ENCODE measurements at places on chromosomes 6 and 20. TPM values are rescaled to one million over a fixed set of nuclear protein-coding genes. Genes with fewer than 3 reads are reported as not detected.

Gene PNPLA1
- 0.20 TPM for total RNA-seq

Gene MAS1
- not detected for total RNA-seq

Gene FKBP1C
- total RNA-seq, result not detected

Gene GJA10
- not detected for total RNA-seq

Gene HLA-DRA
- 57.5 TPM for total RNA-seq

Gene PDE10A
- total RNA-seq, result 3.6 TPM

Gene MEI4
- 0.51 TPM for total RNA-seq

GRCh38 chr20:4135385-4136077 lies 120.2 kb upstream of the RNF24 start:
- no peaks in the 10 kb centered on the region for H3K36me3 ChIP-seq
- no peak overlapping the region for H3K27ac ChIP-seq
- no peaks in the 10 kb centered on the region for H3K27me3 ChIP-seq
- no peaks in the 10 kb centered on the region for H3K4me1 ChIP-seq

DNA sequence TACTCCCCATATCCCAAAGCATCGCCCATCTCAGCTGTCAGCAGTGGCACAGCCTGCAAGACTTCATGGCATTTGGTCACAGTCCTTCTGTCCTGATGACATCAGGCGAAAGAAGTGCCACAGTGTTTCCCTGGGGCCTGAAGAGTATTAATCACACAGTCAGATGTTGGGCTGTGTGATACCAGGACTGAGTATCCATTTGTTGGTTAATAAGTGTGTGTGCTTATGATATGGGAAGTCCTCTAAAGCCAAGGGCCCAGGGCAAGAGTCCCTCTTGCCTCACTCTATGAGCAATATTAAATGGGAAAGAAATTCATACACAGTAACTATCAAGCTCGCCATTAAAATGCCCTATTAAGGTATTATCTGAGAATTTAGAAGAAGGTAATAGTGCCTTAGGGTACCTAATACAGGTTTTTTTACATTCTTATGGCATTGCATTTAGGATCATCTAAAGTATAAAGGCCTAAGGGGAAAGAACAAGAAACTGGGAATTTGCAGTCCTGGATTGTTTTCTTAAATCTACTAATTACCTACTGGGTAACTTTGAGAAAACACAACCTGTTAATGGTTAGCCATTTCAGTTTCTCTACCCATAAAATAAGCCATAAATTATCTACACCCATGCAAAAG lies 204.1 kb upstream of the PREP start:
- no peaks in the 10 kb centered on the region for H3K27me3 ChIP-seq
- no peaks in the 10 kb centered on the region for H3K4me1 ChIP-seq
- DNase-seq, result no peak
- H3K36me3 ChIP-seq, result no peaks in the 10 kb centered on the region

DNA sequence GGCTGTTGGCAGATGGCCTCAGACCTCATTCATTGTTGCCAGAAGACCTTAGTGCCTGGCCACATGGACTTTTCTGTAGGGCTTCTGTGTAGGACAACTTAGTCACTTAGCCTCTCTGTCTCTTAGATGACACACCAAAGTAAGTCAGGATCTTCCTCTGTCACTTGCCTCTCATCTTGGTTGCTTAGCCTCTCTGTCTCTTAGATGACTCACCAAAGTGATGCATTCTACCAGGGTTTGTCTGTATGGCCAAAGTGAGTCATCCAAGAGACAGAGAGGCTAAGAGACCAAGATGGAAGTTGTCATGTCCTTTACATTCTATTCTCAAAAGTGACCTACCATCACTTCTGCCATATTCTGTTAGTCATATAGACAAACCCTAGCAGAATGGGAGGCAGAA lies 255.9 kb upstream of the DEFB112 start:
- H3K4me1 ChIP-seq, result no peaks in the 10 kb centered on the region
- no peaks in the 10 kb centered on the region for H3K36me3 ChIP-seq
- no peak for DNase-seq
- H3K4me3 ChIP-seq, result no peak overlapping the region
- no peak overlapping the region for H3K27ac ChIP-seq

DNA sequence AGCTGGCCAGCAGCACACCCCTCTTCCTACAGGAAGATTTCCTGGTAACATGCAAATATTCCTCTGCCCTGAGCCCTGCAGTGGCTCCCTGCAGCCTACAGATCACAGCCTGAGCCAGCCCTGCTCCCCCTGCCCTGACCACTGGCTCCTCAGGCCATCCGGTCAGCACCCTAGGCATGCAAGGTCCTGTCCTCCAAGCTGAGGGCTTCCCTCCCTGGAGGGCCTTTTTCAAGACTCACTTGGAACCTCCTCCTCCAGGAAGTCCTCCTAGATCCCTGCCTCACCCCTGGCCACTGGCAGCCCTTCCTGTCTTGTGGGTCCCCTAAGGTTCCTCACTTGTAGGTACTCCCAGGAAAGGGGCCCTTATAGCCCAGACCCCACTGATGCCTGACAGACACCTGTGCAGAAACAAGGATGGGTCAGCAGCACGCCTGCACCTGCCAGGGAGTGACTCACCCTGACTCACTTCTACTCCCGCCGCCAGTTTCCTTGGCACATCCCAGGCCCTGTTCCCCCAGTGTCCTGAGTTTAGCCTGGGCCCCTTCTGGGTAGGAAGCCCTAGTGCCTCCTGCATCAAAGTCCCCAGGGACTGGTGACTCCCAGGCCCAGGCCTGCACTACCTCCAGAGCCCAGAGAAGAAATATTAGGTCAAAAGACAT lies 3.2 kb downstream of the SLC4A11 start:
- peaks cover 3% of the 10 kb centered on the region for H3K27me3 ChIP-seq
- H3K4me1 ChIP-seq, result no peaks in the 10 kb centered on the region
- H3K4me3 ChIP-seq, result no peak overlapping the region
- H3K36me3 ChIP-seq, result no peaks in the 10 kb centered on the region
- H3K27ac ChIP-seq, result no peak overlapping the region

DNA sequence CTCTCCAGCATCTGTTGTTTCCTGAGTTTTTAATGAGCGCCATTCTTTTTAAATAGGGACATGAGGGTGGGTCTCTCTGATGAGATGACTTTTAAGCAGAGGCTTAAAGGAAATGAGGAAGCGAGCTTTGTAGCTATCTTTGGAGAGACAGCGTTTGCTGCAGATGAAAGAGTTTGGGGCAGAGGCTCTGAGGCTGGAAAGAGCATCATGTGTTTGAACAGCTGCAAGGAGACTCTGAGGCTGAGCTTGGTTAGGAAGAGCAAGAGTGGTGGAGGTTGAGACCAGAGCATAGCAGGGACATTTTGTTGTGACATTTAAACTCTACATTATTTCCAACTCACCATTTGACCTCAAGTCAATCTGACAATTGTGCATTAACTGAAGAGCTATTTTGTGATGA lies 38.3 kb upstream of the TMX4 start:
- no peak overlapping the region for H3K4me3 ChIP-seq
- DNase-seq, result no peak
- peaks cover 7% of the 10 kb centered on the region for H3K4me1 ChIP-seq
- no peak overlapping the region for H3K27ac ChIP-seq
- H3K36me3 ChIP-seq, result no peaks in the 10 kb centered on the region

- no peak overlapping the region for H3K27ac ChIP-seq
- no peaks in the 10 kb centered on the region for H3K27me3 ChIP-seq
- no peak for DNase-seq
These were observed 247.7 kb downstream of the SOD2 start for GRCh38 chr6:159445351-159445750.

DNA sequence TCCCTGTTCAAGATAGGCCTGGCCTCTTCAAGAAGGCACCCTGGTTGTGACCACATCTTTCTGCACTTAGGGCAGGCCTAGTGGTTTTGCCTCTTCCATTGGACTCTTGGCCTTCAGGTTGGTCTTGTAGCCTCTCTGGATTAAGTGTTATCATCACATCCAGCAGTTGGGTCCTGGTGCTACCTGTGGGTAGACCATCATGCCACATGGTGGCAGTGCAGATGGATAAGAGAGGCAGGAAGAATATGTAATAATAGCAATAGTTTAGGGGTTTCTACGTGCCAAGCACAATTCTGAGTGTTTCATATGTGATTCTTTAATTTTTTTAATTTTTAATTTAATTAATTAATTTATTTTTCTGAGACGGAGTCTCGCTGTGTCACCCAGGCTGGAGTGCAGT lies 28.5 kb upstream of the SNRPB2 start:
- no peaks in the 10 kb centered on the region for H3K27me3 ChIP-seq
- H3K36me3 ChIP-seq, result no peaks in the 10 kb centered on the region
- no peak overlapping the region for H3K4me3 ChIP-seq
- DNase-seq, result no peak
- no peak overlapping the region for H3K27ac ChIP-seq

DNA sequence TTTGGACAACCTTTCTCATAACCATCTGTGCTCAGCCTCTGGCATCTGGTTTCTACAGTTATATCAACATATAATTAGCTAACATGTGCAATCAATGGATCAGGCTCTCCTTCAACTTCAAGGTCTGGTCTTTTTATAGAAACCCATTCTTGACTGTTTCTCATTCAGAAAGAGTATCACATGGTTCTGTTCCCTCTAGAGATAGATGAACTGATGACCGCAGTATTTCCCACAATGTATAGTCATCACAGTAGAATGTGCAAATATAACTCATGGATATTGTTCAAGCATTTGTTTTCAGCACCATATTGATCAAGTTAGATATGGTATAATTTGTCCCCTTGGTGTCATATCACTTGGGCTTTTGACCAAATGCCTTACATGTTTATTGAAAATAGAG lies 656.2 kb downstream of the FRK start:
- DNase-seq, result no peak
- no peaks in the 10 kb centered on the region for H3K27me3 ChIP-seq
- H3K27ac ChIP-seq, result no peak overlapping the region
- H3K36me3 ChIP-seq, result no peaks in the 10 kb centered on the region
- H3K4me3 ChIP-seq, result no peak overlapping the region
- H3K4me1 ChIP-seq, result no peaks in the 10 kb centered on the region

DNA sequence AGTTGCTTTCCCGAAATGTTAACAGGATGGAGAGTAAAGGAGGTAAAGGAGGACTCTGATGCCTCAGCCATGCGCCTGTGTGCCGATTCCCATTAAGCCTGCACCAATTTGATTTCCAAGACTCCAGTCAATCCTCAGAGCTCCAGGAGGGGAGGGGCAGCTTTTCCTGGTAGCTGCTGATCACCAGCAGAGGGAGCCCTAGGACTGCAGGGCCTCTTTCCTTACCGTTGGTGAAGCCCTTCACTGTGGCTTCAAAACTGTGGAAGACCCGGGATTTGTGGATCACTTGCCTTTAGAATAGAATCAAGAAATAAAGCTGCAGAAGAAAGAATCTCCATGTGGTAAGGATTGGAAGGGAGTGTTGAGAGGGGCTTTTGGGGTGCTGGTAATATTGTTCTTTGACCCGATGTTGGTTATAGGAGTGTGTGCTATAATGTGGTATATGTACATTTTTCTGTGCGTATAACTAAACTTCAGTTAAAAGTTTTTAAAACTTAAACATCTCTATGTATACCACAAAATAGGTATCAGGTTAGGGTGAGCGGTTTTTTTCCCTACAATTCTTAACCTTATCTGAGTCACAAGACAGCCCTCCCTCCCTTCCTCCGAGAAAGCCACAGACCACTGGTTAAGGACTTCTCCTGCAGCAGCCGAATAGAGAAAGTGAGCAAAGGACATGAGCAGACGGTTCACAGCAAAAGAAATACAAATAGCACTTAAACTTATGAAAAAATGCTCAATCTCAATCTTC lies 6.9 kb upstream of the OSER1 start:
- peak; percentile 64 for DNase-seq
- peak overlapping the region; percentile 79 for H3K27ac ChIP-seq
- H3K4me3 ChIP-seq, result no peak overlapping the region
- H3K4me1 ChIP-seq, result peaks cover 27% of the 10 kb centered on the region
- H3K36me3 ChIP-seq, result no peaks in the 10 kb centered on the region
- H3K27me3 ChIP-seq, result no peaks in the 10 kb centered on the region

- H3K27me3 ChIP-seq, result no peaks in the 10 kb centered on the region
- H3K4me3 ChIP-seq, result no peak overlapping the region
- DNase-seq, result no peak
- no peaks in the 10 kb centered on the region for H3K36me3 ChIP-seq
These were observed 159.2 kb downstream of the ATXN1 start for GRCh38 chr6:16602035-16602434.

DNA sequence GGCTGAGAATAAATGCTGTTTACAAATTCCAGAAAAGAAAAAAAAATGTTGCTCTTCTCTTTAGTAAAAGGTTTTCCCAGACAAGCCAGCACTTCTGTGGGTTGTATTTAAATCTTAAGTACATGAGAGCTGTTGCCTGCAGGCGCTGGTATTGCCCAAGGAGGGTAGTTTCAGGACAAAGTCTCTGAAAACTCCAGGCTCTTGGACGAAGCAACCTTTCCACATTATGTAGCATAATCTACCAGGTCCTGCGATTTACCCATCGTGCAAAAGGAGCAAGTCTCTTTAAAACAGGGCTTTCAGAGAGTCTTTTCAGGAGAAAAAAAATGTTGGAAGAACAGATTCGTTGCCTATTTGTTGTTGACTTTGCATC lies 65.6 kb downstream of the PLG start:
- no peaks in the 10 kb centered on the region for H3K27me3 ChIP-seq
- peaks cover 11% of the 10 kb centered on the region for H3K4me1 ChIP-seq
- H3K27ac ChIP-seq, result no peak overlapping the region

DNA sequence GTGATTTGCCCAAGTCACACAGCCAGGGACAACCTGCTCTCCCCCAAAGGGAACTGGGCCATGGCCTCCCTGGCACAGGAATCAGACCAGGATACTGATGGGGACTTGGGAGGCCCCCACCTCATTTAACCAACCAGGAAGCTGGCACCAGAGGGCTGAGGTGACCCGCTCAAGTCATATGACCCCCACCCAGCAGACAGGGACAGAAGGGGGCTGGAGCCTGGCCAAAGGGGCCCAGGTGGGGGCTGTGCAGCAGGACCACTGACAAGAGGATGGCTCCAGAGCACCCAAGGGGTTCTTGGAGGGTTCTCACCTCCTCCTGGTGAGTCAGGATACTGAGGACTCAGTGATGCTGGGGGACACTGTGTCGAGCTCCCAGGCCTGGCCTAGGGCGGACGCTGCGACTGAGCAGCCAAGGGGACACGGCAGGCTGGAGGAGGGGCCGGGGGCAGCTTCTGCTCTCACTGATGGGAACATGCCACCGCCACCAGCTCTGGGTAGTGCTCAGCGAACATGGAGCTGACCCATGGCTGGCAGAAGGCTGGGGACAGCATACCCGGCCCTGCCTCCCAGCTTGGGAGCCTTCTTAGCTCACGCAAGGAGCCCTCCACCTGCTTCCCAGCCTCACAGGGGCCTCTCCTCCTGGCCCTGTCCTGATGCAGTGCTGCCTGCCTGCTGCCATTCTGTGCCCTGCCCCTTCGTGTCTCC lies 1.2 kb downstream of the CST7 start:
- no peak overlapping the region for H3K4me3 ChIP-seq
- DNase-seq, result no peak
- H3K27ac ChIP-seq, result no peak overlapping the region

DNA sequence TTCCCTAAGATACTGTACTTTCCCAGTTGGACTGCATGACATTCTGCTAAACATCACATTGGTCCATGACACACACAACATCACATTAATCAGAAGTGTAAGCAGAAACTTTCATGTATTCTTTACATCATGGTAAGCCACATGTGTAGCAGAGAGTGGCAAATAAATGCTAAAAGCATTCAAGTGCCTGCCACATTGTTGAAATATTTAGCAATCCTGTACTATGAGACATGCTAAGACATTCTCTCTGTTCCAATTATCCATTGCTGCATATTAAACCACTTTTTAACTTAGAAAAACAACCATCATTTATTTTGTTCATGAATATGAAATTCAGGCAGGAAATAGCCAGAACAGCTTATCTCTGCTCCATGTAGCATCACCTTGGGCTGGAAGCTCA lies 207.7 kb upstream of the GJE1 start:
- no peak overlapping the region for H3K27ac ChIP-seq
- no peaks in the 10 kb centered on the region for H3K27me3 ChIP-seq

Measured in right atrium auricular region (tissue), 2 donors.